Stimulated activated CD4-positive, alpha-beta T cell treated with anti-CD3 and anti-CD28 coated beads, TNF-alpha, amount 100 ng/mL, for 4 hours (primary cell): ENCODE measurements at places on chromosomes 5 and 9.
A peak's percentile ranks its signal among the peaks of the same experiment; 100 is the strongest.

- no peak for DNase-seq
Measured at GRCh38 chr9:70389621-70390266, 24.7 kb downstream of the KLF9 start.

DNA sequence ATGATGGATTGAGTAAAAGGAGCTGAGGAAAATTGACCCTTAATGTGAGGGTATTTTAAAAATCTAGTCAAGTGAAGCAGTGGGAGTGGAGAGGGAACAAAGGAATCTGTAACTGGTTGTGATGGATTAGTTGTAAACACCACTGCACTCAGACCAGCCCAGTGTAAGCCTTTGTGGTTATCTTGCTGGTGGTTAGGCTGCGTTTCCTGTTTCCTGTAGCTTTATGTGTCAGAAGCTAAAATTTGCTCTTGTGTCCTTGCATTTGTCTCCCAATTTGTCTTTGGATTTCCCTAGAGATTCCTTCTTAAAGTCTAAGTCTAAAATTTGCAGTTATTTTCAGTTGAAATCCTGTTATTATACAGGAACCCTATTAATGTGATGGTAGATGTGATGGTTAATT is 6.3 kb downstream of the IFNA21 start:
- DNase-seq: no peak

DNA sequence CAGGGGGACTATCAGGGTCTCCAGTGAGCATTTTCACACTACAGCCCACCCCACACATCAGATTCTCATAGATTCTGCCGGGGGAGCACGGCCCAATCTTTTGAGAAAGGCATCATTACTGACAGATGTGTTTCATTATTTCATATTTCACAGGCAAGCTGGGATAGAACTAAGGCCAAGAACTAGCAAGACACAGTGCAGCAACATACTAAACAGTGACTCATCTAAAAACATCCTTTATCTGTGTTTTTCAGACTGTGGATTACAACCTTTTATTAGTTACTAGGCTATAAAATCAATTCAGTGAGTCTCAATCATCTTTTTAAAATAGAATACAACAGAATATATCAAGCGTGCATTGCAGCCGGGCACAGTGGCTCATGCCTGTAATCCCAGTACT is 59.8 kb downstream of the CPLANE1 start:
- DNase-seq: no peak

GRCh38 chr5:57774439-57774838 is 291.8 kb upstream of the ACTBL2 start:
- DNase-seq: no peak

DNA sequence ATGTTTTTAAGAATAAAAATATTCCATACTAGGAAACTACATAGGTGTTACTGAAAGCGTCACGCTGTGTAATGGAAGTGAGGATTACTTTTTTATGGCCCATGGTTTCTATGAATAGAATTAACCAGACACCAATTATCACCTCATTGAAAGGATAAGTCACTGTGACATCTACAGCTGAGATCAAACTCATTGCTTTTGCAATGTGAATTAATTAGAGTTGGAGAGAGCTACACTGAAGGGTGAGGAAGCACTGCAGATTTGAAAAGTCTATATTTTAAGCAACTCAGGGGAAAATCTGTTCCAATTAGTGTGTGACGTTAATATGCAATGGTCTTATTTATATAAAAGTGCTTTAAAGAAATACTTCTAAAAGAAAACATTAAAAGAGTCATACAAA is 1300.1 kb upstream of the DMAC1 start:
- DNase-seq: no peak

DNA sequence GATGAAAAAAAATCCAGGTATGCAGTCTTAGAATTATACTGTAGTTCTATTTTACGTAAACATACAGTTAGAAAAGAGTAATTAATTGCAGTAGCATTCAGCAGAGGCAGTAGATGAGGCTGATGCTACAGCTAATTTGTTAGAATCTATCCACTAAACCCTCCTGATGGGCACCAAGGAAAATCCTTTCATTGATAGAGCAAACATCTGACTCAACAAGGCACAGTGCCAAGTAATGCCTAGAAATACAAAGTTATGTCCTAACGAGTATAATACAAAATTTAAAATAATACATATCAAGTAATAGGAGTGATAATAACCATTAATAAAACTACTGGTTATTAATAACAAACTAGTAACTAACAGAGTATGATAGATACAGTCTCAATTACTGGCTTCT is 9.0 kb downstream of the MOCS2 start:
- no peak for DNase-seq

DNA sequence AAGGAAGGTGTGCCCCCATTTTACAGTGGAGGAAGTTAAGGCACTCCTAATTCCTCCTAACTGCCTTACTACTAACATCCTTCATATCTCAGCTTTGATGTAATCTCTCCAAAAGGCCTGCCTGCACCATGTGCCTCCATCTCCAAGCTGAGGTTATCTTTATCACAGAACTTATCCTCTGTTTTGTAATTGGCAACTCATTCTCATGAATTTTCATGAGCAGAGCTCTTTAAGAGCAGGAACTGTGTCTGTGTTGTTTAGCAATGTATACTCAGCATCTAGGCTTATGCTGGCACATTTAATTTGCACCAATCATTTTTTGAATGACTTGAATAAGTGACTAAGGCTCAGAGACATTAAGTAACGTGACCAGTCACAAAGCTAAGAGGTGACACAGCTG is 147.9 kb upstream of the VLDLR start:
- DNase-seq: no peak

DNA sequence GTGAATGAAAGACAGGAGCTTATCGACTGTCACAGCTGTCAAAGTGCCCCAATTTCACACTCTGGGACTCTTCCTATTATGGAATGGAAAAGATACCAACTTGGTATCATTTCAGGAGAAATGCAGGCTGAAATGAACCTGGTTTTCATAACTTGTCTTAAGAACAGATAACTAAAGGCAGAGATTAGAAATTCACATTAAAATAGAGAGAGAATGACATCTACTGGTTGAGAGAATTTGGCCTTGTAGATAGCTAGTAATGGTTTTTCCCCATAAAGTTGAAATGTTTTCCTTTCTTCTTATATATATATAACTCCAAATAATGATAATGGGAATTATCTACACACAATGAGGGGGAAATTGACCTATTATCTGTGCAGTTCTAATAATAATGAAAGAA is 600.2 kb upstream of the CCNG1 start:
- no peak for DNase-seq

DNA sequence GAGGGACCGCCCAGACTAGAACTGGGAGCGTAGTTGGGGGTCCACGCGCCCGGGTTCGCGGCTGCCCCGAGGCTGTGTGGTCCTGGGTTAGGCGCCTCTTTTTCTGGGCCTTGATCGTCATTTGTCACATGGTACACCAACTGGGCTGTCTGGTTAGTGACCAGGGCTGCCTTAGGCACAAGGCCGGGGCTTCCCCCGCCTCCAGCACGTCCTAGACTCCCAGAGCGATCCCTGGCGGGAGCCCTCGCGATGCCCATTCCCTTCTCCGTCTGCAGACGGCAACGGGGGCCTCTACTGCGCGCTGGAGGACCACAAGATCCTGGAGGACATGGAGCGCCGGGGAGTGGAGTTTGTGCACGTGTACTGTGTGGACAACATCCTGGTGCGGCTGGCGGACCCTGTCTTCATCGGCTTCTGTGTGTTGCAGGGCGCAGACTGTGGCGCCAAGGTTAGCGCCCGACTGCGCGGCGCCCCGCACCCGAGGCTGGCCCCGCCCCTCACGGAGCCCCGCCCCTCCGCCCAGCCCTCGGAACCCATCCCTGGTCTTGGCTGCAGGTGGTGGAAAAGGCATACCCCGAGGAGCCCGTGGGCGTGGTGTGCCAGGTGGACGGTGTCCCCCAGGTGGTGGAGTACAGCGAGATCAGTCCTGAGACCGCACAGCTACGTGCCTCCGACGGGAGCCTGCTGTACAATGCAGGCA is 1.5 kb downstream of the UAP1L1 start:
- DNase-seq: no peak

- DNase-seq: no peak
Measured at GRCh38 chr9:80797831-80798688, 891.3 kb downstream of the TLE1 start.

GRCh38 chr9:32339424-32339823 is 45.0 kb upstream of the ACO1 start:
- DNase-seq: no peak

- DNase-seq: no peak
Measured at GRCh38 chr9:36874921-36875320, 159.1 kb downstream of the PAX5 start.

DNA sequence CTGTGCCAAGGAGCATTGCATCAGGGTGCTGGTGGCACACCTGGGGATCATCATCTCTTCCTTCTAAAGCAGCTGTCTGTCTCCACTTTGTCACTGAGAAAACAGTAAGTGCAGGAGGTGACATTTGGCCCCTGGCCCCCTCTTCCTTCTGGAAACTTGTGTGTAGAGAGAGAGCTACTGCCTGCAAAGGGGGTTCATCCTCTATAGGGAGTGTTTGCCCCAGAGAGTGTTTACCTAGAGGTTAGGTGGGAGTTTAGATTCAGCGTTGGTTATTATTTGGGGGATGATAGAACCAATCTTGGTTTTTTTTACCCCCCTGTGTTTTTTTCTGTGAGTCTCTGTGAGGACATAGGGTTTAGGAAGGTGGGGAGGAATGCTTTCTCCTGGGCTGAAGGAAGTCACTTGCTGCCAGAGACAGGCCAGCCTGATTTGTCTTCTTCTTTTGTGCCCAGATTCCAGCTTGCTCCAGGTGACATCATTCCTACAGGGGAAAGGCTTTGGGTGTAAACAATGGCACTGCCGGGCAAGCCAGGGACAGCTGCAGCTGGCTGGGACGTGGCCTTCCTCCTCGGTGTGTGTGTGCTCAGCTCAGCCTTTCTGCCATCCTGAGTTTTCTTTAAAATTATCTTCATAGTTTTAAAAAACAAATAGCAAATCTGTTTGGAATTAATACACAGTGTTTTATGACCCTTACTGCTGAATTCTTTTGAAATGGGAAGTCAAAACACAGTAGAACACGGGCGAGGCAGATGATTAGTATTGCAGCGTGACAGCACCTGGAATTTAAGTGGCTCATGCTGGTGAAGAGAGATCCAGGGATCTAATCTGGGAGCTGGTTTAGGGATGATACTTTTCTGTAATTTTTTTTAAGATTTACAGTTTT is 24.5 kb downstream of the PRRC2B start:
- DNase-seq: no peak

DNA sequence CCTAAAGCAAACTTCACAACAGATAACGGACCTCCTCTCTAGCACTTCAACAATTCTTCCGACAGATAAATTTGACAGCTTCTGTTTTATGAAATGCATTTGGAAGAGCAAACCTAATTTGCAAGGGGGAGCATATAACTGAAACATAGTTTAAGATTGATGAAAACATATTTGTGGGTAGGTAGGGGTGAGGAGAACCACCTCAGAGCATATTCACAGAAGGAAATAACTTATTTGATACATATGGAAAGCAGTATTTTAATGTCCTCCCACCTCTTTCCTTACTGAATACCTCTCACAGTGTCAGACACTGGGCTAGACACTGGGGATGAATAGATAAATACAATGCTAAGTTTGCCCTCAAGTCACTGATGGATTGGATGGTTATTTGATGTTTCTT is 384.8 kb downstream of the MAT2B start:
- no peak for DNase-seq

DNA sequence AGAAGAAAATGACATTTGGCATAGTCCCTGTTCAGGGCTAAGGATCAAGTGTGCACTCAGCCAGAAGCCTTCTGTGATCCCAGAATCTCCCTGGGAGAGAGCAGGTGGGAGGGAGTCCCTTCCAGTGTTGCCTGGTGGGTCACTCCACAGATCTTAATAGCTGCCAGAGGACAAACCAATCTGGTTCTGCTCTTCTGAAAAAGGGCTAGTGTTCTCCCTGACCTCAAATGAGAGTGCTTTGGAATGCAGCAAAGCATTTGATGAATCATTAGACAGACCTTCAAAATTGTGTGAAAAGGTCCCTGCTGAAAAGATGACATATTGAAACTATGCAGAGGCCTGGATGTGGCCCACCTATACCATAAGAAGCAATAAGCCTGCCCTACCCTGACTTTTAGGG is 339.7 kb downstream of the TMEM232 start:
- DNase-seq: no peak

GRCh38 chr5:53817183-53817582 is 256.7 kb downstream of the NDUFS4 start:
- DNase-seq: no peak

DNA sequence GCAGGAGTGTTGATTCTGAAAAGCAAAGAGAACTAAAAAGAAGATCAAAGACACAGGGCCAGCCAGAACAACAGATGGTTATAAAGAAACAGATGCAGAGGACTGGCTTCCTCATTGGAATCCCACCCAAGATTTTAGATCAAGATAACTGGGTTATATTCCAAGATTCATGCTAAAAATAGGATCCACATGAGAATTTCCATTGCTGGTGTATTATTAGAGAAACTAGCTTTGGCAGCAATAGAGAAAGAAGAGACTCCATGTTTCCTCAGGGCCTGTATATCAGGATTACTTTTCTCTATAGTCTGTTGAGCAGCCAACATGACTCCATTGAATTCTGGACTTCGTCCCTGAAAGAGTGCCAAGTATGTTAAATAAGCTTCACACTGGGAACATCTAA is 367.3 kb downstream of the TUSC1 start:
- no peak for DNase-seq

GRCh38 chr5:111722140-111722539 is 34.9 kb downstream of the NREP start:
- DNase-seq: no peak

GRCh38 chr9:113261917-113262671 is 13.3 kb downstream of the CDC26 start:
- no peak for DNase-seq

DNA sequence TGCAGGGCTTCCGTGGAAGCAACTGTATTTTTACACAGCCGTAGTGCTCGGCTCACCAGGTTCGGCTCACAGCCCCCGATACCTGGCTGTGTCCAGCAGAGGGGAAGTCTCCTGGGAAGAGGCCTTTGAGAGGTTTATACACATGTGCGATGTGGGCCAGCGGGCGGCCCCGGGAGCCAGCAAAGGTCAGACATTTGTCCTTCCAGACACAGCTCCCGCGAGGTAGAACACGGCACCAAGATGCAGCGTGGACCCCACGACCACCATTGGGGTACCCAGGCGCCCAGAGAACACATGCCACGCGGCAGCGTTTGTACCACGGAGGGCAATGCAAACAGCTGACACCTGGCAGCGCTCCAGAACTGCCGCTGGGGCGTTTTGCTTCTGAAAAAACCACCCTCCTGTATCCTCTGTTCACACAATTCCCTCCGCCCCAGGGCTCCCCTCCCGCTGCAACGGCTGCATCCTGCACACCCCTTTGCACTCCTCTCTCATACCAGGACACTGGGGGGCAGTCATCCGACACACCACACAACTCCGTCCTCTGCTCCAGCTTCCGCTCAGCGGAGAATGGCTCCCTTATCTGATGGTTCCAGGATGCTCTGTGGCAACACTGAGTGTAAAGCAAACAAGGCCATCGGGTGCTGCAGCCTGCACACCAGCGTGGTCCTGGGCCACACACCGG is 235.3 kb downstream of the SYK start:
- DNase-seq: peak; percentile 29

GRCh38 chr5:172577267-172577909 is 63.7 kb upstream of the NEURL1B start:
- no peak for DNase-seq
